Suppressor macrophage (primary cell): ENCODE measurements at places on chromosomes 13 and 19.
A peak's percentile ranks its signal among the peaks of the same experiment; 100 is the strongest.

DNA sequence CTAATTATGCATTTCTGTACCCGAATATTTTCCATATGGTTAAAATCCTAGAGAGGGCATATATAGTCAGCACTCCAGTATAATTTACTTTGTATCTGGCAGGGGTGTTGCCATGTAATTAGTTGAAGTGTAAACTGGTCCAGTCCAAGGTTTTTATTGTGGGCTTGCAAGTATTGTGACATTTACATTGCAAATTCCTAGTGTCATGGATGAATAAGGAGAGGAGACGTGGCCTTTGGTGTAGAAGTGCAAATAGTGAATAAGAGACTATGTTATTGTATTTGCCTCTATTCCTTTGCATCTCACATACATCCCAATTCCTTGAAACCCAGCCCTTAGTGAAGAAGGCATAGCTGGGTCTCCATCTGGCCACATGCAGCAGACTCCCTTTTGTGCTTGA is 330.6 kb downstream of the ATP8A2 start:
- DNase-seq = no peak

GRCh38 chr13:51760592-51760991 is 43.4 kb downstream of the DHRS12 start:
- no peak for DNase-seq

- no peak for DNase-seq
These were observed 41.3 kb downstream of the MYH14 start for GRCh38 chr19:50244695-50245094.

GRCh38 chr19:719636-720344 is 11.1 kb downstream of the PALM start:
- no peak for DNase-seq

DNA sequence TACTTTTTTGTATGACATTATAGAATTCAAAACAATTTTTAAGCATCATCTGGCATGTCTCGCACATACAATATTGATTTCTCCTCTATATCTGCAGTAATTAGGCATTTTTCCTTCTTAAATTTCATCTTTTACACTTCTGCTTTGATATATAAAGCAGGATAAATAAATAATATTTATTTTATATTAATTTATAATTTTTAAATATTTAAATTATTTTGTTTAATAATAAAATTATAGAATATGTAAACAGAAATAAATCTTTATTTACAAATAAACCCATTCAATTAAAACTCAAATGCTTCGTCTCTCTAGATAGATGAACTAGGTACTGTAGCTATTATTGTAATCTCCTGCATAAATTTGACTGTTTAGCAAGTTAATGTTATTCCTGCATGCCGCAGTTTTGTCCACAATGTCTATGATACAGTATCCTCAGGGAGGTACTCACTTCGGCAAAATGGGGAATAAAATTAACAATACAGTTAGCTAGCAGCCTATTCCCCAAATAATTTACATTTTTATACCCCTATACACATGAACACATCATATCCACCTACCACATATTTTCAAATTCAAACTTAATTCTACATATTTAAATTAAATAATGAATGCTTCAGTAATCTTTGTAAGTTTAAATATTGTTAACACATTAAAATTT is 473.6 kb upstream of the SLC10A2 start:
- DNase-seq = no peak

DNA sequence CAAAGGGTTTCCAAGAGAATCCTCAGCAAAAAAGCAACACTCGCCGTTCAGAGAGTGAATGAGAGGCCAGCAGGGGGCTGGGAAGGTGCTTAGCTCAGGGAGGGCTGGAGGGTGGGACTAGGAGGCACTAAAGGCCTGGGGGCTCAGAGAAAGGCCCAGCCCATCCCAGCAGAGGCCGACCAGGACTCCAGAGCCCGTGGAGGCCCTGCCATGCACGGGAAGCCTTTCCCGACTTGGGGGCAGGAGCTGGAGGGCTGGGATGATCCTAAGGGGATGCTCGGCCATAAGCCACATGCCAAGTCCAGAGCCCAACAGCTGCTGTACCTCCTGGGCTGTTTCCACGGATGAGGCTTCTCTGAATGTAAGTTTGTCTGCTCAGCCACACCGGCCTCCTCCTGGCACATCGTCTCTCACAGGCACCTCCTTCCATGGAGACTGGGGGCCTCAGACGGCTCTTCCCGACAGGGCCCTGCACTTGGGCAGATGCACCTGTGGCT is 19.5 kb downstream of the RASA3 start:
- DNase-seq = no peak

DNA sequence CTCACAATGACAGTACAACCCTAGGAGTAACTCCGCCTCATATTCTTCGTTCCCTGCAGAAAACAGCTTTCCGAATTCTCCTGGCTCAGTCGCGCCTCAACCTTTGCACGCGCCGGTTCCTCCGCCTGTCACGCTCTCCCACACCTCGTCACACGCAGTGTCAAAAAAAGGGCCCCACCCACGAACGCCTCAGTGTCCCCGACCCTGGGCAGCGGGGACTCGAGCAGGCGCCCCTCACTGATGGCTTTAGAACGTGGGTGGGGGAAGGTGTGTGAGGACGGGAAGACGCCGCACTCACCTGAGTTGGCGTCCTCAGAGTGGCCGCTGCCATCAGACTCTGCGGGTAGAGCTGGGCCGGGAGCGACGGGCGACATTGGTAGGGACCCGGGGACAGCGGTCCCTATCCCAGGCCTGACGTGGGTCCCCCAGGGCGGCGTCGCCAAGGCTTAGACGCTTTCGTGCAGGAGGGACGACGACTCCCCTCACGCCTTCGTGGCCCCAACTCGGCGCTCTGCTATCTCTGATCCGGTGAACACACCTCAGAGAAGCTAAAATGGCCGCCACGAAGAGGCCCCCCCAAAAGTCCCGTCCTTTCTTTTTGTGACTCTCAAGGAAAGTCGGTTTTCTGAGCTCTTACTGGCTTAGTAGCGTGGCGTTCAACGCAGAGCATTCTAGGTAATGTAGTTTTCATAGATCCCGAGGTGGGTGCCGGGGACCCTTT is at the start of gene ZNF154:
ZNF154 (minus strand) TSS at position 564 of the 721 bp plus-strand sequence; CDS start at position 331, 233 bp downstream.
- peak; percentile 16 for DNase-seq

- no peak for DNase-seq
These were observed 687.0 kb downstream of the EFNB2 start for GRCh38 chr13:105848494-105848893.

GRCh38 chr13:40016953-40017660 is 361.6 kb downstream of the COG6 start:
- no peak for DNase-seq

GRCh38 chr13:110126391-110126961 is 180.5 kb downstream of the COL4A1 start:
- peak; percentile 61 for DNase-seq

- no peak for DNase-seq
These were observed 500.5 kb upstream of the SPRY2 start for GRCh38 chr13:80841414-80841813.

GRCh38 chr19:8336072-8336569 is 6.9 kb downstream of the KANK3 start:
- no peak for DNase-seq

DNA sequence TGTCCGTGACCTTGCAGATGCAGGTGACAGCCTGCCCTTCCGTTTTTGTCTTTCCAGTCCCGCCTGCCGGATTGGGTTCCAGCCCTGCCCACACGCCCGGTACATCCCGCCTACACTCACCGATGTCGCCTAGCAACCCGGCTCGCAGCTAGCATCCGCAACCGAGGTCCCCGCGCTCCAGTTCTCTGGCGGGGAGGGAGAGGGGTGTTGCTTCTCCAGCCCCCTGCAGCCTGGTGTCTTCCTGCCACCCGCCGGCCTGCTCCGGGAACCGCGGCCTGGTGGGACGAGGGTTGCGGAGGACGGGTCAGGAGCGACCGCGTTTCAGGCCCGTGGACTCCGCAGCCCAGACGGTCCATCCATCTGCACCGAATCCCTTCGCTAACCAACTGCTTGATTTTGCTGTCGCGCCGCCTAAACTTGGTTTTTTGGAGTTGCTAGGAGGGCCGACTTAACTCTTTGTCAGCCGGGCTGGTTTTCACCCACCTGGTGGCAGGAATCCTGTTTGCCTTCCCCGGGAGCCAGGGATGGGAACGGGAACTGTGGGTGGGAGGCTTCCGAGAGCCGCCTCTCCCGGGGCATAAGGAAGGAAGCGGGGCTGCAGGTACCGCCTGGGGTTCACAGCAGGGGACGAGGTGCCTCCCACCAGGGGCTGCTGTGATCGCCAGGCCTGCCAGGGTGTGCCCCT is 15.4 kb upstream of the MATK start:
- peak; percentile 31 for DNase-seq

DNA sequence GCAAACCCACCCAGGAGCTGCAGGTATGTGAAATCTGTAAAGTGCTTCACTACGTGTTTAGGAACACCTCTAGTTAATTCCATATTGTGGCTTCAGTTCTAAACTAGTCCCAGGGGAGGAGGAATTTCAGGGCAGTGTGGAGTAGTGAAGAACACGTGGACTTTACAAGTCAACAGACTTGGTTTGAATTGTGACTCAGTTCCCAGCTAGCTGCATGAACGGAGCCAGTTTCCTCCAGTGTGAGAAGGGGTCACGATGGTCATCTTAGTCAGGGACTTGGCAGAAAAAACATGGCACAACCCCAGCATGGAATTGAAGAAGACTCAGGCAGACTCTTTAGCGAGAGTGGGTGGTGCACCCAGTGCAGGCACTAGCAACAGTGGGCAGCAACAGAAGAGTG is 175.7 kb upstream of the UBL3 start:
- no peak for DNase-seq

DNA sequence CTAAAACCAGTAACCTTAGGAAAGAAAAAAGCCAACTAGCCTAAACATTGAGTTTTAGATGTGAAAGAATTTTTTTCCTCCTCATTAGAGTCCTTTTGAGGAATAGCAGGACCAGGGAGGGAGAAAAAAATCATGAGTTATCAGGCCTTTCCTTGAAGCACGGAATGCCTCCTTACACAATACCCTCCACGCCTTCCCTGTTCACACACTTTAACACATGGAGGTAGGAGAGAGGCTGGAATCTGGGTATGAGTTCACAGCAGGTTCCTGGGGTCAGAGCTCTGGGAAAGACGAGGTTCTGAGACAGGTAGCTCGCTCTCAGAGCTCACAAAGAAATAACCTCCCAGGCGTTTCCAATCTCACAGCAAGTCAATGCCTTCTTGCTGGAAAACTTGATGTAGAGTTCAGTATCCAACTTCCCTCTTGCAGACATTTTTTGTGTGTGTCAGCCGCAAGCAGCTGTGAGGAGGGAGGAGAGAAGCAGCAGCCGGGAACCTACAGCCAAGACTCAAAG is 716 bp downstream of the ZNF573 start:
- peak; percentile 44 for DNase-seq

DNA sequence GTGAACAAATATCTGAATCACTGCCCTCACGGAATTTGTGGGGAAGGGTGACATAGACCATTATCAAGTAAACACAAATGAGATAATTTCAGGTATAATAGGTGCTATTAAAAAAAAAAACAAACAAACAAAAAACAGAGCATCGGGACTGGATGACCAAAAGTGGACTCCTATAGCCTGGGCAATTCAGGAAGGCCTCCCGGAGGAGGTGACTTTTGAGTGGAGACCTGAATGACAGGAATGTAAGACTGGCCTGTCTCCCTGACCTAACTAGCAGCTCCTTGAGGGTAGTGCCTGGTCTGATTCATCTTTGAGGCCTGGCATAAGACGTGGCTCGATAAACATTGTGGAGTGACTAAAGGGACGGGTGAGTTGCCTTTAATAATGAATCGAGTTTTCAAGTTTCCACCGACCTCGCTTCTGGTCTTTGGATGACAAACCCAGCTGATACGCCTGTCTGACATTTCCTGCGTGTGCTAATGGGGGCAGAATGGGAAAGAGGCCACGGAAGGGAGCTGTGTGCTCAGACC is 6.8 kb downstream of the KLK10 start:
- DNase-seq = no peak

GRCh38 chr19:862581-863314 is 3.3 kb downstream of the CFD start:
- peak; percentile 67 for DNase-seq

DNA sequence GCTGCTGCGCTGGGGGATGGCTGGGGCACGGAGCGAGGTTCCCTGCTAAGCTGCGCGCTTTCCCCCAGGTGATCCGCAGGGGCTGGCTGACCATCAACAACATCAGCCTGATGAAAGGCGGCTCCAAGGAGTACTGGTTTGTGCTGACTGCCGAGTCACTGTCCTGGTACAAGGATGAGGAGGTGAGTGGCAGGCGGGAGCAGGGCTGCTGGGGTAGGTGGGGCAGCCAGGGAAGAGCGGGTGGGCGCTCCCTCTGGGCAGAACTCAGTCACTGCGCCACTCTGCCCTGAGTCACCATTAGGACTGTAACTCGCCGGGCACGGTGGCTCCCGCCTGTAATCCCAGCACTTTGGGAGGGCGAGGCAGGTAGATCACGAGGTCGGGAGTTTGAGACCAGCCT is 23.8 kb downstream of the TMED1 start:
- peak; percentile 14 for DNase-seq

DNA sequence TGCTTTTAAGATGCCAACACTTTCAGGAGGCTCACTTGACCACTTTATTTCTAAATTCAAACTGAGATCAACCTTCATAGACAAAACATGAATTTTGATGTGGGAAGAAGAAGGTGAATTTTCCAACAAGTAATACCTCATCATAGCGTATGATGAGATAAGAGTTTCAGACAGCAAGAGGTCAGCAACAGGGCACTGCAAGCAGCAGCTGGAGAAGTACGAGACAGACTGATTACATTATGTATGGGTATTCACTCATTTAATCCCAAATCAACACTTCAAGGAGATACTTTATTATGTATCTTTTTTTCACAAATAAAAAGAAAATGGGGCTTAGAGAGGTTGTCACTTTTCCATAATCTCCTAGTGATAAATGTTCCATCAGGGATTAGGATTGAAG is 389.8 kb downstream of the TBC1D4 start:
- DNase-seq = no peak

DNA sequence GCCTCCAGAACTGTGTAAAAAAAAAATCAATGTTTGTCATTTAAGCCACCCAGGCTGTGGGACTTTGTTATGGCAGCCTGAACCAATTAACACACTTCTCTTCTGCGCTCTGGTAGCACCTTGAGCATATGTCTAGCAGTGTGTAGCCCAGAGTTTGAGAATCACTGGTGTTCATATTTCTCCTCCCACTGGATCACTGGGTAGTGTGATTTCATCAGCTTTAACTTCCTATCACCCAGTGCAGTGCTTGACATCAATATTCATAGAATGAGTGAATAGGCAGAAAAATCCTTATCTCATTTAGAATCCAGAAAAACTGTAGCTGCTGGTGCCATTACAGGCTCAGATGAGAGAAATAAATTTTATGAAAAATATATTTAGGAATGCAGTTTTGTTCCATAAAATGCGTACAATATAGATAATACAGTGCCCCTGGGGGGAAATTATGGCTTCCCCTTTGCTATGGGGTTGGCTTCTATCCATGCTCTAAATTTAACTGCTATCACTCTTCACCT is 30.7 kb upstream of the WASF3 start:
- no peak for DNase-seq

- no peak for DNase-seq
These were observed 2783.8 kb downstream of the PCDH9 start for GRCh38 chr13:64446372-64446771.

GRCh38 chr13:97434397-97435201 is 630 bp downstream of the RAP2A start:
- peak; percentile 9 for DNase-seq

- peak; percentile 82 for DNase-seq
These were observed 885 bp downstream of the TGFB1 start for GRCh38 chr19:41352609-41353465.

GRCh38 chr19:35429698-35430408 is 18.2 kb upstream of the FFAR2 start:
- DNase-seq = no peak
